Suppressor macrophage treated with lipopolysaccharide for 4 hours (primary cell): ENCODE measurements at places on chromosomes 6 and 20.

GRCh38 chr20:46215913-46216707, 92.2 kb downstream of the CDH22 start:
- DNase-seq = no peak

DNA sequence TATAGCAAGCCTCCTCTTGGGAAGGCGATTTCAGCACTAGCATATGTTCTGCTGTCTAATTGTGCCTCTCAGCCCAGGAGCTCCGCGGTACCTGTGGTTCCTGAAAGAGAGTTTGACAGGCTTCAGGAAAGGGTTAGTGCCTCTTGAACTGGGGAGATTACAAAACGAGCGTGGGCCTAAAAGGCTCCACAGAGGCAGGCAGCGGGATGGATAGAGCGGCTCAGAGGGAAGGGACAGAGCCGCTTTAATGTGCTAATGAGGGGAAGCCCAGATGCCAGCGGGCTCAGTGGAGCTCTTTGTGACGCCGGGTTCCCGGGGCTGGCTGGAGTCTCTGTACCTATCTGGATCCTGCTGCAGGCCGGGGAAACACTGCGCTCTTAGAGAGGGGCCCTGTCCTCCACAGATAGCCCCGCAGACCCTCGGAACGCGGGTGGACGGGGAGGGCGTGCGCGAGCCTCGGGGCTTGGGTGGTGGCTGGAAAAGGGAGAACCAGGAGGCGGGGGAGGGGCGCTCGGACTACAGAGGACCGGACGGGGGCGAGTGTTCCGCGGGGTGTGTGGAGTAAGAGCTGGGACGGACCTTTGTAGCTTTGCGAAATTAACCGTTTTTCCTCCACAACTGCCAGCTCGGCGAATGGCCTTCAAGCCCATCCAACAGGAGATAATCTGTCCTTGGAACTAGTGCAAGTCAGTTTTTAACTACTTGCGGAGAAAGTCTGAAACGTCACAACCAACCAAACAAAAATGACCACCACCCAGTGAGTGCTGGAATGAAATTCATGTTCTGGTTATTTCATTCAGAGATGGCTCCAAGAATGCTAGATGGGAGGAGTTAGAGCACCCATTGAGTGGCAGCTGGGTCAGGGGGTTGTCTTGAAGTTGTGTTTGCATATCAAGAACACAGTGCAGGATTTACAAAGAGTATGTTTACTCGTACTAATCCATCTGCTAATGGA, 13.0 kb downstream of the SLC35F1 start:
- DNase-seq = no peak

DNA sequence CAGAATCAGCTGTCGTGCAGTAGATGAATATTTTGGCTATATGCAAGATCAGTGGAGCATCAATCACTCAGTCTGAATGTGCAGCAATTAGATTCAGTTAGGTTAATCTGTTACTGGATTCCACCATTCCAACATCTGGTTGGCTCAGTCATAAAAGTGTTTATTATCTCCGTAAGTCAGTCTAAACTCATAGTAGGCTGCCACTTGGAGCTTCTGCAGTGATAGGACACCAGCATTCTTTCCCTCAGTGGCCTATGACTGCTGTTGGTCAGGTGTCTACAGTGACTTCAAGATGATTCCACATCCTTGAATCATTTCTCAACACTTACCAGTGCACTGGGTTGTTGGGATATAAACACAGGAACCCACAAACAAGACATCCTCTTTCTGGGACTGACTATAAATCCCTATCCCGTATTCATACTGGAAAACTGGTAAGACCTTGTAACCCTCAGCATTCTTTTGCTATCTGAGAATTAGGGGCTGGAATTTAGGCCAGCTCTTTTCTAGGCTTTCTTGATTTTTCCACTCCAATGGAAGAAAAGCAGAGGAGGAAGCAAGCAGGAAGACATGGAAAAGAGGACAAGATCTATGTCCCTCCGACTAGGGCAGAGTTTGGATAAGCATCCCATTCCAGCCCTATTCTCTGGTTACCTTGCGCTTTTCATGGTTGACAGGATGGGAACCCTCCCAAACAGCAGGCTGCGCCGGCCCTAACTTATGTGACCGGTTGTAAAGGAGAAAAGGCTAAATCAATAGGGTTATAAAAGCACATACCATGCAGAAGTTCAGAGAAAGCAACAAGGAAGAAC, 919.6 kb downstream of the KIF16B start:
- no peak for DNase-seq

GRCh38 chr20:55252521-55252920, 752.8 kb downstream of the CBLN4 start:
- DNase-seq = no peak

DNA sequence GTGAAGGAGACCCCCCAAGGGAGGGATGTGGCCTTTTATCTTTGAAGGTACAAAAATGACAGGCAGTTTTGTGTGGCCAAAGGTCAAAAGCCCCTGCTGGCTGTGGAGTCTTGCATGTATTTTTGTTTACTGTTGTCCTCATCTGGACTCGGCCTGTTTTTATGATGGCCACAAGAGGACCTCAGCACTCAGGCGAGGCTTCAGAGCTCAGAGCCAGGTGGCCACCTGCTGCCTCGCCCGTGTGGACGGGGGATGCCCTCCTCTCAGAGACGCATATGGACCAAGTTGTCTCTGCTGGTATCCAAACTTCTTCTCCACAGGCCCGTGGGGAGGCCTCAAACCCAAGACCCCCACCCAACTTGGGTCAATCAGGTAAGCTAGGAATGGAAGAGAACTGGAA, 118.2 kb downstream of the DACT2 start:
- DNase-seq = no peak

- no peak for DNase-seq
Measured at GRCh38 chr20:25503936-25504335, 81.4 kb downstream of the NINL start.

DNA sequence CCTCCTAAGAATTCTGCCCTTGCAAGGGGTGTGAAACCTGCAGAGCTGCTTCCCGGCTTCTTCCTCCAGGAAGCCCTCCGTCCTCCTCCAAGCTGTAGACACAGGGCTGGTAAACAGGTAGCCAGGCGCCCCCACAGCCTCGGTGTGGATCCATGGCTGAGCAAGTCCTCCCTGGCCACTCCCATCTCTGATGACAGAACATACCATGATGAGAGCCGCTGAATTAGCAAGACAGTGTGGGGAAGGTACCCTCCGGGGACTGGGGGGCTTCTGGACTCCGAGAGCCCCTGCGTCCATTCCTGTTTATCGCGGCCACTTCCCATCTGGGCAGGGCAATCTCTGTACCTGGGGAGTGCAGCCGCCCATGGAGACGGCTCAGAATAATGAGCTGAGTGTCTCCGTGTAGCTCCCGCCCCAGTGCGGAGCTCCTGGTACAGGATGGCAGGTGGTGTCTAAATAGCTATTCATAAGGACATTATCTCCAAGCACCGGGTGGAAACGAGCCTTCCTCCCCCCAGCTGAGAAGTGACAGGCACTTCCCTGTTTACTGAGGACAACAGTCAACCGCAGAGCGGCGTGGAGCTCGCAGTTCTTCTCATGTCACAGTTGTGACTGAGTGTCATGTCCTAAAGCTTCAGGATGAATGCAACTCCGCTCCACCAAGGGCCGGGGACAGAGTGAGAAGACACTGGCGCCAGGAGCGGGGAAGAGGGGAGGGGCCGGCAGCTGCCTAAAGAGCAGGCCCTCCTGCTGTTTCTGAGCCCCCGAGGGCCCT, 22.7 kb upstream of the NTSR1 start:
- DNase-seq = peak; percentile 90

GRCh38 chr6:25010176-25010575, 74.4 kb upstream of the RIPOR2 start:
- no peak for DNase-seq

- no peak for DNase-seq
Measured at GRCh38 chr6:118696271-118696670, 44.9 kb upstream of the CEP85L start.

DNA sequence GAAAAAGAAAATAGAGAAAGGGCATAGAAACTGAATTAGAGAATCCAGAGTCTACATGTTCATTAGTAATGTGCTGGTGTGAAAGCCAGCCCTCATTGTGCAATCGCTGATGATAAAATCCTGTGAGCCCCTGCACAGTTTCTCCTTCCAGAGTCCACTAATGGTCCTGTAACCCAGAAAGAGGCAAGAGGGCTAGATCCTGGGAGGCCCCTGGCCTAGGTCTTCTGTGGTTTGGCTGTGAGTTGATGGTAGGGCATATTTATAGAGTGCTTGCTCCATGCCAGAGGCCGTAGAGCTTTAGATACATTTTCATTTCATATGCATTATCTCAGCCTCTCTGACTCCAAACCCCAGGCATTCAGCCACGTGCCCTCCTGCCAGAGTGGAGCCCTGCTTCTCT, 94.9 kb upstream of the MTHFD1L start:
- no peak for DNase-seq

- no peak for DNase-seq
Measured at GRCh38 chr6:18444111-18444510, 57.0 kb downstream of the RNF144B start.

DNA sequence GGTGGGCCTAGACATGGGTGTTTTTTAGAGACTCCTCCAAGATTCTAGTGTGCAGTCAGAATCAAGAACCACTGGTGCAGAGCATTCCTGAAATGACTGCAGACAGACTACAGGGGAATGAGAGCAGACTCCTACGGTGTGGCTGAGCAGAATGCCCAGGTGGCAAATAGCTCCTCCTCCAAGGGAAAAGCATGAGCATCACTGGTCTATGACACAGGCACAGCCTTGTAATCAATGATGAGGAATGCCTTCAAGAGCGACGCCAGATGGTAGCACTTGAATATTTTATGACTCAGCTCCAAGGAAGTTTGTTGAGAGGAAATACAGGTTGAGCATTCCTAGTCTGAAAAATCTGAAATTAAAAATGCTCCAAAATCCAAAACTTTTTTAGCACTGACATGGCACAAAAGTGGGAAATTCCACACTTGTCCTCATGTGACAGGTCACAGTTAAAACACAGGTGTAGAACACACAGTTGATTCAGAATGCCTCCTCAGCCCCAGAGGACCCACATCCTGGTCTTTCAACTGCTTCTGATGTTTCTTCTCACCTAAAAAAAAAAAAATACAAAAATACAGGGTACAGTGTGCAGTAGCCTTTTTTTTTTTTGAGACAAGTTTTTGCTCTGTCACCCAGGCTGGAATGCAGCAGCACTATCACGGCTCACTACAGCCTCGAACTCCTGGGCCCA, 10.6 kb upstream of the FAM8A1 start:
- no peak for DNase-seq

DNA sequence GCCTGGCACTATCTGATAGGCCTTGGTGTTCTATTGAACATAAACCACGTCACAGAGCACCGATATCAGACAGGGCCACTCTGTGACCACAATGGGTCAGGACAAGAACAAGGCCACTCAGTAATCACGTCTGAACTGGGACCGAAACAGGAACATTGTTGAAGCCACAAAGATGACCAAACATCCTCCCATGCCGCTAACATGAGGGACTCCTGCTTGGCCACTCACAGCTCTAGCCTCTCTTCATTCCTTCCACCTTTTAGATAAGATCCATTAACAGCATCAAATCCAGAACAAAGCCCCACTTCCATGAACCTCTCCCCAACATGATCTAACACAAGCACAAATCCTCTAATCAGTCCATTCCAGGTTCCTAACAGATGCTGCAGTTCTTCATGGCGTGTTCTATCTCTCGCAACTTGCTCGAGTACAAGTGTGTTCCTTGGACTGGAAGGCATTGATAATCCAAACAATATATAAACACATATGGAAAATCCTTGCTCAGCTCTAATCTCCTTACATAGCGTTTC, 7.4 kb downstream of the SIRT5 start:
- DNase-seq = peak; percentile 39

DNA sequence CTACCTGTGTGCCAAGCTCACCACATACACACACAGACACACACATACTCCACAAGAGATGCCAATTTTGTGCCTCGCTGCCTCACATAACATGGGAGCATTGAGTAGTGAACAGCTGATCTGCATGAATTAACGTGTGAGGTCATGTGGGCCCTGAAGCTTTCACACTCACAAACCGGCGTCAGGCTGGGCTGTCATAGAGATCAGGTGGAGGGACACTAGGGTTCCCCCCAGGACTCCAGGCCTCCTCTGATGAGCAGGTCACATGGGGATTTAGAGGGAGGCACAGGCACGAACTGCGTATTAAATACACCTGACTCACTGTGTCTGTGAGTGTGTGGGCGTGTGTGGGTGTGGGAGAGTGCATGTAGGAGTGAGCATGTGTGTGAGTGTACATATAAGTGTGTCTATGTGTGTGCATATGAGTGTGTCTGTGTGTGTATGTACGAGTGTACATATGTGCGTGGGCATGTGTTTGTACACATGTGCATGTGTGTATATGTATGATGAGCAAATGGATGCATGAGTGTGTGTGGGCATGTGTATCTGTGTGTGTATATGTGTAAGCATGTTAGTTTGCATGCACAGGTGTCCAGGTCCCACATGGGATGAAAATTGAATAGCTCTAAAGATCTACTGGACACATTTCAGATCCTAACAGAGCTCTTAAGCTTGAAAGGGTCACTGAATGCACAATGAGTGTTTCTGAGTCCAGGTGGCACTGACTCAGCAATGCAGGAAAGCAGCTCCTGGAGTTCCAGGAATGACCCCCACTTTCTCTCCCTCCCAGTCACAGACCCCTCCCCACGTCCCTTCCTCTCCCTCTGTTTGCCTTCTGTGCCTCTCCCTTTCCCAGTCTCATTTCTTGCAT, 336.6 kb downstream of the PREX1 start:
- no peak for DNase-seq

DNA sequence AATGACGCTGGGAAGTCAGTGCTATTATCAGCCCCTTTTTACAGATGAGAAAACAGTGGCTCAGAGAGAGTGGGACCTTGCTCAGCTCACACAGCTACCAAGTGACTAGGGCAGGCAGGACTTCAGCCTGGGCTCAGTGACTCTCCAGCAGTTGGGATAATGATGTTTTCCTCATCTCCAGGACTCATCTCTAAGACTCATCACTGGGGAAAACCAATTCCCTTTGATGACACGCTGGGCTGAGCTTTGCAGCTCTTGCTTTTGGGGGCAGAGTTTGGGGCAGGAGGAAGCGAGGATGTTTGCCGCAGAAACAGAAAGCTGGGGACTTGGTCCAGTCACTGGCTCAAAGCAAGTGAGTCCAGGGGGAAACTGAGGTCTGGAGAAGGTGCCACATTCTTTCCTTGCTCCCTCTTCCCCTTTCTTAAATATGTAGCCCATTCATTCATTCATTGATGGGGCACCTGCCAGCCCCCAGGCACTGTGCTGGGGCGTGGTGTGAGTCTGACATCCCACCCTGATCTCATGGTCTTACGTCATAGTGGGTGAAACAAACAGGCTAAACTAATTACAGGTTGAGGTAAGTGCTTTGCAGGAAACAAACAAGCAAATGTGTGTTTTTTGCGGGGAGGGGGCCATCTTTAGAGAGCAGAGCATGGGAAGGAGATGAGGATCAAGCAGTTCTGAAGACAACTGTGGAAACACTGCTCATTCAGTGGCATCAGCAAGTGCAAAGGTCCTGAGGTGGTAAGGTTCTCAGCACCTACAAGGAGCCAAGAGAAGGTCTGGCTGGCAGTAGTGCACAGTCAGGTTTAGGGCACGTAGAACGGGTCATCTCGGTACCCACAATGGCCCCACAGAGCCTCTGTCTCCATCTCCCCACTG, 74.4 kb upstream of the PMEPA1 start:
- DNase-seq = no peak

- no peak for DNase-seq
Measured at GRCh38 chr20:50520222-50520880, 10.2 kb downstream of the PTPN1 start.
